ENCODE measurements at places on chromosomes 12 and 14.

GRCh38 chr12:31566547-31566946, 24.4 kb downstream of the DENND5B start:
- no peak for DNase-seq

DNA sequence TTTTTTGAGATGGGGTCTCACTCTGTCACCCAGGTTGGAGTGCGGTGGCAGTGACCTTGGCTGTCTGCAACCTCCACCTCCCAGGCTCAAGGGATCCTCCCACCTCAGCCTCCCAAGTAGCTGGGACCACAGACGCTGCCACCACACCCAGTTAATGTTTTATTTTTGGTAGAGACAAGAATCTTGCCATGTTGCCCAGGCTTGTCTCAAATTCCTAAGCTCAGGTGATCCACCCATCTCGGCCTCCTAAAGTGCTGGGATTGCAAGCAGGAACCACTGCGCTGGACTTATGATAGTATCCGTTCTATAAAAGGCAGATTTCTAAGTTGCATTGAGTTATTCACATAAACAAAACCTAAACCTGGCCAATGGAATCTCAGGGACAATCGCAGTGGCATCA, 321.1 kb upstream of the PRICKLE1 start:
- DNase-seq: no peak

GRCh38 chr14:72060460-72060859, 128.2 kb downstream of the RGS6 start:
- DNase-seq: no peak

- no peak for DNase-seq
Observed at GRCh38 chr14:87892763-87893162, 100.2 kb downstream of the GALC start.

GRCh38 chr14:53921027-53921426, 35.6 kb downstream of the BMP4 start:
- no peak for DNase-seq

GRCh38 chr12:117134059-117134458, 34.8 kb upstream of the TESC start:
- no peak for DNase-seq

GRCh38 chr14:63155511-63156185, 48.6 kb upstream of the RHOJ start:
- no peak for DNase-seq

- DNase-seq: no peak
Observed at GRCh38 chr12:124792961-124793441, 70.7 kb downstream of the SCARB1 start.

DNA sequence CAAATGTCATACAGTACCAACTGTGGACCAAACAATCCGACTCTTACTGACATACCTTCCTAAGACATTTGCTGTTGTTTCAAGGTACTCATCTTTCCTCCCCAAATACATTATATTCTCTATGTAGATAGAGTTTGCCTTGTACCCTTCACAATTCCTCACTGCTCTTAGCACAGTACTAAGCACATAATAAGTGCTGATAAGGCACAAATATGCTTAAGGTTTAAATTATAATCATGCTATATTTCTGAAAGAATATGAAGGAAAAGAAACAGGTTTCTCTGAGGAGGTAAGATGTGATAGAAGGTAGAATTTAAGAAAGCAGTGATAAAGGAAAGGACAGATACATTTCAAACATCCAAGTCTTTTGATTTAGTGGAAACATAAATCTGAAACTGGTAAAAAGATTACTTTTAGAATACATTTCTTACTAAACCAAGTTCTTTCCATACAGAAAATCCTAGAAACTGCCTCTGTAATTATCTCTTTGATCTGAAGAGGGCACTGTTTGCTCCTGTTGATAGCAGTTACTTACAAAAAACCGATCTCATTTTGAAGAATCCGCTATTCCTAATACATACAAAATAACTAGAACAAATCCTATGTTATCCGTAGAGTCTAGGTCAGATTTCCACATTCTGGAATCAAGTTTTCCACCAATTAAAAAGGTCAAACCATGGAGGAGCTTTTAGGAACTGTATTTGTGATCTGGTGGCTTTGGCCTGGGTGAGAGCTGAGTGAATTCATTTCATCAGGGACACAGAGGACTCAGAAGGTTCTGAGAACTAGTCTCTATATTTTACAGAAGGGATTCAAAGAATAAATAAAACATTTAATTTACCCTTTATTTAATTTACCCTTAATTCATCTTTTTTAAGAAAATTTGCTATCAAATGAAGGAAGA, 311.9 kb downstream of the DAD1 start:
- no peak for DNase-seq

Measured in fibroblast of the conjunctiva (primary cell).